ENCODE measurements at places on chromosomes 7 and 10.

DNA sequence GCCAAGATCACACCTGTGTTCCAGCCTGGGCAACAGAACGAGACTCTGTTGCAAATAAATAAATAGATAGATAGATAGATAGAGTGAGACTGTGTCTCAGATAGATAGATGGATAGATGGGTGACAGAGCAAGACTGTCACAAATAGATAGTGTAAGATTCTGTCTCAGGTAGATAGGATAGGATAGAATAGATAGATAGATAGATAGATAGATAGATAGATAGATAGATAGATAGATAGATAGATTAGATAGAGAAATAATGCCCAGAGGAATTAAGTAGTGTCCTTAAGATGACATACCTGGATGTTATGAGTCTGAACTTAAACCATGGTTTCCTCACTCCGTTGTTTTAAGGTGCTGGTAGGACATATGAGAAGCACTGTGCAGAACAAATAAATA is 8.0 kb downstream of the PLEKHA8 start:
- no peak for DNase-seq

GRCh38 chr10:80144696-80145131 is 12.2 kb downstream of the PLAC9 start:
- DNase-seq: no peak

GRCh38 chr7:17558135-17558534 is 259.7 kb downstream of the AHR start:
- DNase-seq: no peak

- DNase-seq: peak; percentile 62
These were observed 335.7 kb downstream of the PHTF2 start for GRCh38 chr7:78134256-78134655.

GRCh38 chr10:125985557-125986240 is 89.3 kb downstream of the FANK1 start:
- no peak for DNase-seq

DNA sequence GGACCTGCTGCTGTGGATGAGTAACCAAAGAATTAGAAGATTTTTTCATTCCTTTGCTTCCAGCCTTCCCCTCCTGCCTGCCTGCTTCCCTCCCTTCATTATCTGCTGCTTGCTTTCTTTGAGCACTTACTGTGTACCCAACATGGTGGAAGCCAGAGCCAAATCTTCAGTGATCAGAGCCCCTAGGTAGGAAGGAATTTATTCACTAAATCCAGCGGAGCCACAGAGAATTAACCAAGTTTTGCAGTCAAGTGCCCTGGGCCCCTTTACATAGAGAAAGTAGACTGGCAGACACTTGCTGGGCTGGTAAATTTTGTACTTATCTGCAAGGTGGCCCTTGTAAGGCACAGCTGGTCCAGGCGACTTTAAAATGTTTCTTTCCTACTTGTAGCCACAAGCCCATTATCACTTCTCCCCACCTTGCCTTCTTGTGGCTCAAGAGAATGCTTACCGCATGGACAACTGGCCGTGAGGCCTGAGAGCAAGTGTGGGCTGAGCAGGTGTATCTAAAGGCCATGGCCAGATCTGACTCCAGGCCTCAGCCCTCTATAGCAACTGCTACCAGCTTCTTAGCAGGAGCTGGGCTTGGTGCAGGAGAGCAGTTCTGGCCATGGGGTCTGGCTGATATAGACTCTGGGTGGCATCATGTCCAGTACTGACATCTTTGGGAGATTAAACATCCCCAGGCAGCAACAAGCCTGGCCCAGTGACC is 11.1 kb downstream of the UNC5B start:
- DNase-seq: no peak

GRCh38 chr7:46682836-46683624 is 762.0 kb upstream of the IGFBP3 start:
- no peak for DNase-seq

DNA sequence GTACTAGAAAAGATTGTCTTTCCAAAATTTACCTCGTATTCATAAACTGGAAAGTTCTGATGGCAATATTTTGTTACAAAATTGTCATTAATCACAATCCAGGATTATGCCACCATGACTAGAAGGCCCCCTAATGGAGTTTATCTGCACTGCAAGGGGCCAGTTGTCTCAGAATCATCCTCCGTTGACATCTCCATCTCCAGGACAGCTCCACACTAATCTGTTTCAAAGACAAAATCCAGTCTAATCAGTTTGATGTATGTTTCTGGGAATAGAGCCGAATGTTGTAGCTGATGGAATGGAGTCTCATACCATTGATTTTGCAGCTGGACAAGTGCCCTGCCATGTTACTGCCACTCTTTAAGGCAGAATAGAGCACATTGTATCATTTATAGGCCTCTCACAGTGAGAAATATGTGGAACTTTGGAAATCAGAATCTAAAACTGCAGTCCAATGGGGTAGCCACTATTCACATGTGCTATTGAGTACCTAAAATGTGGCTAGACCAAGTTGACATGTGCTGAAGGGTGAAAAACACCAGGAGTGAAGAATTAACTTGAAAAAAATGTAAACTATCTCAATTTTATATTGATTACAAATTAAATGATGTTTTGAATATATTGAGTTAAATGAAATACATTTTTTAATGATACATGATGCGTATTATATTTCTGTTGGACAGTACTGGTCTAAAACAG is 38.3 kb upstream of the TOMM7 start:
- DNase-seq: peak; percentile 60

DNA sequence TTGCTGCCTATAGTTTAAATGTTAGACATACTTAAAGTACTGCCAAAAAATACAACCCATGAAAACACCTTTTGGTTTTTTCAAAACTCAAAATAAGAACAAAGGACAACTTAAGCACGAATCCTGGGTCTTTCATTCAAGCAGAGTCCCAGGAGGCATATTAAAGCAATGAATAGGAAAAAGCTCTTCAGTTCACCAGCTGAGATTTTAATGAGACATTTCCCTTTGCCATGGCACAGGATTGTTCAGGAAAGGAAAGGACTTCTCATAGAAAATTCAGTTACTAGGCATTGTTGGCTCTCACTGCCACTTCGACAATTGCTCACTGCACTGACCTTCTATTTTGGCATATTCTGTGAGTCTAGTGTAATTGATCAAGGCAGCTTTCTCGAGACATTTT is 133.5 kb upstream of the FEZF1 start:
- no peak for DNase-seq

GRCh38 chr10:31215052-31215451 is 104.0 kb upstream of the ZEB1 start:
- DNase-seq: no peak

- DNase-seq: no peak
These were observed 4.3 kb upstream of the TECTB start for GRCh38 chr10:112278871-112279270.

DNA sequence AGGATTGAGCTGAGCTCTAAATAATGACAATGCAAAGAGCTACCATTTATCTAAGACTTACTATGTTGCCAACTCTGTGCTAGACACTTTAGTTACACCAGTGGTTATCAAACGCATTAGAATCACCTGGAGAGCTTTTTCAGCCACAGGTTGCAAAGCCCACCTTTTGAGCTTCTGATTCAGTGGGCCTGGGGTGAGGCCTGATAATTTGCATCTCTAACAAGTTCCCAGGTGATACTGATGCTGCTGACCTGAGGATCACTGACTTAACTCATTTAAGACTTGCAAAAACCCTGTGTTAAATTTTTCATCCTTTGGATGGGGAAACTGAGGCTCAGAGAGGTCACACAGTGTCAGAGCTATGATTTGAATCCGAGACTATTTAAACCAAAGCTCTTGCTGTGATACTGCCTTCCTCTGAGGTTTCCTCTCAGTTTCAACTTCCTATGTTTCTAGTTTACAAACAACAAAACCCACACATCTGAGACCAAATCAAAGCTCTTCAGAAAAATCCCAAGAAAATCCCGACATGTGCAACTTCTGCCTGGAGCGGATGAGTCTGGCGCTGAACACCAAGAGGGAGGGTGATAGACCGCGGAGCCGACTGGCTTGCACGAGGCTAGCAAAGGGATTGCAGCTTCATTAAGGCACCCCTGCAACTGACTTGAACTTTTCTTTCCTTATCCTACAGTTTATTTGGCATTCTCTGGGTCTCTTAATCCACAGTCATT is 124.9 kb downstream of the CYP26A1 start:
- no peak for DNase-seq

- DNase-seq: no peak
These were observed 8.7 kb upstream of the GRIFIN start for GRCh38 chr7:2484868-2485267.

GRCh38 chr7:36261019-36261754 is 108.1 kb downstream of the EEPD1 start:
- no peak for DNase-seq
